LHCN-M2 (cell line): ENCODE measurements at places on chromosomes 3 and 15.

DNA sequence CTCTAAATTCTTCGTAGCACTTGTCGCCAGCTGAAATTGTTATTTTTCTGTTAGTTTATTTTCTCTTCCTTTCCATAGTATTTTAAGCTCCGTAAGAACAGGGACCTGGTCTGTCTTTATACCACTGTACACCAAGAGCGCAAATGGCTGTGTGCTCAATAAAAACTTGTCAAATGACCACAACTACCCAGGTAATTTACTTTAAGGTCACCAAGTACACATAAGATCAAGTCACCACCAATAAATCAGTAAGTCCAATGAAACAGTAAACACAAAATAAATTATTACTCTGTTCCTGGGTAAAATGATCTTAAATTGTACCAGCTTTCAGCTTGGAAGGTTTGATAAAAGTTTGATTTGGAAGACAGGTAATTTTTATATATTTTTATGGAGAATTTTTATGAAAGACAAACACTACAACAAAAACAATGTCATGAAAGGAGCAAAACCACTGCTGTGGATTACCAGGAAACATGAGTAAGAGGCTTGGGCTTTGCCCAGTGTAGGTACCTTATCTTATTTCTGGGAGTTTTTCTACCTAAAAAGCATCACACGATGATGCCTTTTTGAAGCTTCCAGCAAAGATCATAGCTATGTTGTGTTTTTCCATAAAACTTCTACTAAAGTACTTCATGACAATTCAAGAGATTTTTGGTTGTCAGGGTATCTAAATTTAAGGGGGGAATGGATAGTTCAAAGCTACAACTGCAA, 406.8 kb downstream of the SHQ1 start:
- no peak for DNase-seq

GRCh38 chr15:70172124-70172523, 74.4 kb upstream of the TLE3 start:
- no peak for DNase-seq

DNA sequence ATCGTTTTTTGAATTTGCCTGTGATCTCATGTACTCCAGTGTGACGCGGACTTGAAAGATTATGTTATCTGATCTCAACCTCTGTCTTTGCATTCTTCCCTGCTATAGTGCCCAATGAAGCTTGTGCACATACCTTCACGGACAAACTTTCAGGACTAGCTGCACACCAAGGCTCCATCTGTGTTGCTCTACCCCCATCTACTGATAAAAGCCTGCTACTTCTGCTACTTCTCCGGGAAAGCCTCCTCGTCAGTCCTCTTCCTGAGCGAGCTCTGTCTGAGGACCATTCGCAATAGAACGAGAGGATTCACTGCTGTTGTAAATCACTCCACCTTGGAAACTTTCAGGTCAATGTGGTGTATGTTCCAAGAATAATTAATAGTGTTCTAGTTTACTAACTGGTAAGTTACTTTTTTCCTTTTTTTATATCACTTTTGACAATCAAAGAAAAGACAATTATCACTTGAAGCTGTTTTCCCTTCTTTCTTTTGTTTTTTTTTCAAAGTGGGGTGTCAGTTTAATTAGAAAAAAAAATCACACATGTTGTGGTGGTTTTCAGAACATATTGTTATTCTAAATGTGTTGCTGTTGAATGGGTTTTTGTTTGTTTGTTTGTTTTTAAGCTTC, 217.6 kb downstream of the ARRDC4 start:
- DNase-seq, result peak; percentile 66

GRCh38 chr3:10530241-10530640, 24.9 kb upstream of the ATP2B2 start:
- no peak for DNase-seq

DNA sequence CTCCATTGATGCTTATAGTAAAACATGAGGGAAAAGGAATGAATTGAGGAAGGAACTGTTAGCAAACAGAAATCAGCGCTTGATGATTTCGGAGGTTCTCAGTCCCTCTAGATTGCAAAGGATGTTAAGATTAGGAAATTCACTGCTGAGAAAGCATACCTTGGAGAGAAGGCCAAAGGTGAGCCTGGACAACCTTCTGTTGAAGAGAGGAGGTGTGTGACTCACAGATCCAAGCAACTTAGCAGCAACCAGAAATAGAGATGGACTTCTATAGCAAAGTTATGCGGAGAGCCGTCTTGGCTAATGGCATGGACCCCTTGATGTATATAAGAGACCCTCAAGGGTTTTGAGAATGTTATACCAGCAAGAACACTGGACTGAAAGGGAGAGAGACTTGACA, 114.3 kb downstream of the EEFSEC start:
- no peak for DNase-seq

DNA sequence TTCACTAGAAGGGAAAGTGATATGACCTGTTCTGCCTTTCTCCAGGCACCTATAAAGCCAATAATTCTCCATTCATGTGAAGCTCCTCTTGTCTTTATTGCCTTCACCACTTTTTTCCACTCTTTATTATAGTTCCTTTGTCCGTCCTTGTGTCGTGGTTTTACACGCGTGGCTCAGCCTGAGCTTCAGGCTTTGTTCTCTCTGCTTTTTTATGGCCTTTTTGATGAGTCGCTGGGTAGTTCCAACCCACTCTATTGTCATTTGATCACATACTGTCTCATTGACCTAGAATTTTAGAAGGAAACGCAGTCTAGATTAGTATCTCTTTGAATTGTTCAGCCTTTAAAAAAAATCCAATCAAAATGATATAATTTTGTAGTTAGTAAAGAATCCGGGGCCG, 403.2 kb downstream of the PTPRG start:
- peak; percentile 53 for DNase-seq

DNA sequence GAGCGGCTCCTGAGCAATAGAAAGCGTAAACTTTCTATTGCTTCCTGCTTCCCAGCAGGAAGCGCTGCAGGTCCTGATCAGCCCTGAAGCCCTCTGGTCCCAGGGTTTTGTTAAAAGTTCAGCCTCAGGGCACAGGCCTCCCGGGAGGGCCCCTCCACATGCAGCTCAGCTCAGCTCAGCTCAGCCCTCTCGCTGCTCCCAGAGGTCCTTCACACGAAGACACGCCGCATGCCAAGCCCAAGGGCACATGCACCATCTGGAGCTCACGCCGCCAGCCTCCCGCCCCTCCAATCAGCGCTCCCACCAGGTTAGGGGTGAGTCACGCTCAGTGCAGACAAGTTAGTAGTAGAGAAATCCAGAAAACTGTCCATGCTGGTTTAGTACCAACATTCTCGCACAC, 12.7 kb downstream of the TKT start:
- no peak for DNase-seq

DNA sequence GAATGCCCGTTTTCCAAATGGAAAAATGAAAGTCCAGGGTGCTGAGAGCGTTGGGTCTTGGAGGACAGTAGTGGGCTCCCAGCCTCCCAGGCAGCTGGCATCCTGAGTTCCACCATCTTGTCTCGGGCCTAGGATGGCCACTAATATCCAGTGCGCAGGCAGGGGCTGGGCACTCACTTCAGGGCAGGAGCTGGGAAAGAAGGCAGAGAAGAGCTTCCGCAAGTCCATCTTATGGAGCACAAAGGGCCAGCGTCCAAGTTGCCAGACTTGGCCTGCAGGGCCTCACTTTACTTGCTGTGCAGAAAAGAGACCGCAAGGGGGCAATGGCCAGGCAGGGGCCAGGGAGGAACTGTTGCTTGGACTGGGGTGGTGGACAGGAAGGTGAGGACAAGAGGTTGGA, 46.1 kb downstream of the IQSEC1 start:
- no peak for DNase-seq

GRCh38 chr3:9817436-9817835, 7.4 kb downstream of the TTLL3 start:
- DNase-seq, result no peak
